Ascending aorta (tissue), 2 donors: ENCODE measurements at places on chromosomes 6 and 20. TPM values are rescaled to one million over a fixed set of nuclear protein-coding genes. Genes with fewer than 3 reads are reported as not detected.

DNA sequence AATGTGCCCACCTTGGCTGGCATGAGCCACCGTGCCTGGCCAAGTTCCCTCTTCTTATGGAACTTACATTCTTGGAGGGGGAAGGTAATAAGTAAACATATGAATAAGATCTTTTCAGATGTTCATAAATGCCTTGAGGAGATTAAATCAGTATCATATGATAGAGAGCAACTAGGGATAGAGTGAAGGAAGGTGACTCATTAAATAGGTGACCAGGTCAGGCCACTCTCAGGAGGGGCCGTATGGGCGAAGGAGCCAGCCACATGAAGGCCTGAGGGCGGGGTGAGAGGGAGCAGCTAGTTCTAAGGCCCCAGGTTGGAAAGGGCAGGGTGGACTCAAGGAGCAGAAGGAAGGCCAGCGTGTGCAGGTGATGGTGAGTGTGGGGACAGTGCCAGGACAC lies 91.1 kb downstream of the UST start:
- H3K27me3 ChIP-seq: no peaks in the 10 kb centered on the region
- H3K4me1 ChIP-seq: no peaks in the 10 kb centered on the region
- H3K27ac ChIP-seq: no peak overlapping the region

DNA sequence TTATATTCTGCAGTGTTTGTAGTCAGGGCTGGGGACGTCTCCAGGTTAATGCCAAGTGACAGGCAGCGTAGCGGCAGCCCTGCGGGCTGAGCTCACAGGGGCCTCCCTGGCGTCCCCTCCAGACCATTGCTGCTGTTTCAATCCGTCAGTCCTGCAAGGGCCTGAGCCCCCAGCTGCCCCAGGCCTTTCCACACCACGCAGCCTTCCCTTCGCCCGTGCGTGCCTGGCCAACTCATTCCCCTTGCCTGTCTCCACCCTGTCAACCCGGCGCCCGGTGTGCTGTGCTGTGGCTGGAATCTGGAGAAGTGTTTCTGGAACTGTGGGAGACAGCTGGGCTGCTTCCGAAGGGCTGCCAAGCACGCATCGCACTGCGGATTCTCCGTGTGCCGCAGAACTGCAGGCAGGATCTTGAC lies 11.9 kb downstream of the BHLHE23 start:
- H3K27ac ChIP-seq: no peak overlapping the region
- no peak overlapping the region for H3K4me3 ChIP-seq
- H3K4me1 ChIP-seq: no peaks in the 10 kb centered on the region

DNA sequence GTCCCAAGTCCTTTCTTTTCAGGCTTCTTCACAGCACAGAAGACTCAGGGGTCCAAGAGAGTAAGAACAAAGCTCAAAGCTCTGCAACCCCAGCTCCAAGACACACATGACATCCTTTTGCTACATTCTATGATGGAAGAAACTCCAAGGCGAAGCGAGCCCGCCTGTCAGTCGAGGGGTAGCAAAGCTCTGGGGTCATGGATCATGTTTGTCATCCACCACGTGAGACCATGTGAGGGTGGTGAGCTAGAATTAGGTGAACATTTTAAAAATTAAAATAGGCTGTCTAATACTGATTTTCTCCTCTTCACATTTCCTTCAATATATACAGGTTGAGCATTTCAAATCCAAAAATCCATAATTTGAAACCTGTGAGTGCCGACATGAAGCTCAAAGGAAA lies 189.6 kb downstream of the TTLL2 start:
- no peak overlapping the region for H3K4me3 ChIP-seq
- H3K36me3 ChIP-seq: no peaks in the 10 kb centered on the region
- no peaks in the 10 kb centered on the region for H3K27me3 ChIP-seq
- no peak overlapping the region for H3K27ac ChIP-seq

- no peaks in the 10 kb centered on the region for H3K27me3 ChIP-seq
- no peaks in the 10 kb centered on the region for H3K4me1 ChIP-seq
- no peaks in the 10 kb centered on the region for H3K36me3 ChIP-seq
- DNase-seq: no peak
Observed at GRCh38 chr6:71252960-71253359, 35.7 kb upstream of the OGFRL1 start.

The MOXD1 gene
- 0.75 TPM for total RNA-seq

The TRIM31 gene
- not detected for total RNA-seq

DNA sequence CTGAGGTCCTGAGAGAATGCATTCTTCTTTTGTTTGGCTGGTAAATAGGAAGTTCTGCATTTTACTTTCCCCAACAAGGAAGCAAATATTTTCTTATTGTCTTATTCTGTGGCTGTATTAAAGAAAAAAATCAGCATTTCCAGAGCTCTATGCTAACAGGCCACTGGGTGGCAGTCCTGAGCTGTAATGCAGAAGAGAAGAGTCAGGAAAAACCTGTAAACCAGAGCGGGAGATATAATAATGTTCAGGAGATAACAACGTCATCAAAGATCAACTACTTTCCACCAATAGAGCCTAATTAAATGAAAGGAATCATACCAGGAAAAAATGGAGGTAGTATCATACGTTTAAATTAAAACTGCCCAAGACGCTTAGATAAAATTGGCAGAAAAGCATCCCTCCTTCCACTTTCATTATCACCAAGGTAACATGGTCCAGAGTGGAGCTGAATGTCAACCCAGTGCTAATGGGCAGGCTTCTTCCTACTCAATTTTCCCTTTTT lies 55.6 kb upstream of the CARMIL1 start:
- H3K4me1 ChIP-seq: no peaks in the 10 kb centered on the region
- H3K27ac ChIP-seq: no peak overlapping the region
- no peak for DNase-seq
- H3K4me3 ChIP-seq: peak overlapping the region; percentile 38
- H3K27me3 ChIP-seq: no peaks in the 10 kb centered on the region

- no peak for DNase-seq
- H3K4me1 ChIP-seq: peaks cover 4% of the 10 kb centered on the region
- H3K27me3 ChIP-seq: no peaks in the 10 kb centered on the region
Observed at GRCh38 chr6:16374461-16375200, 136.2 kb downstream of the GMPR start.

- no peaks in the 10 kb centered on the region for H3K36me3 ChIP-seq
- no peak overlapping the region for H3K27ac ChIP-seq
- no peak for DNase-seq
- H3K4me1 ChIP-seq: no peaks in the 10 kb centered on the region
- no peak overlapping the region for H3K4me3 ChIP-seq
- no peaks in the 10 kb centered on the region for H3K27me3 ChIP-seq
Observed at GRCh38 chr6:166578536-166579236, 7.8 kb downstream of the RAMACL start.

DNA sequence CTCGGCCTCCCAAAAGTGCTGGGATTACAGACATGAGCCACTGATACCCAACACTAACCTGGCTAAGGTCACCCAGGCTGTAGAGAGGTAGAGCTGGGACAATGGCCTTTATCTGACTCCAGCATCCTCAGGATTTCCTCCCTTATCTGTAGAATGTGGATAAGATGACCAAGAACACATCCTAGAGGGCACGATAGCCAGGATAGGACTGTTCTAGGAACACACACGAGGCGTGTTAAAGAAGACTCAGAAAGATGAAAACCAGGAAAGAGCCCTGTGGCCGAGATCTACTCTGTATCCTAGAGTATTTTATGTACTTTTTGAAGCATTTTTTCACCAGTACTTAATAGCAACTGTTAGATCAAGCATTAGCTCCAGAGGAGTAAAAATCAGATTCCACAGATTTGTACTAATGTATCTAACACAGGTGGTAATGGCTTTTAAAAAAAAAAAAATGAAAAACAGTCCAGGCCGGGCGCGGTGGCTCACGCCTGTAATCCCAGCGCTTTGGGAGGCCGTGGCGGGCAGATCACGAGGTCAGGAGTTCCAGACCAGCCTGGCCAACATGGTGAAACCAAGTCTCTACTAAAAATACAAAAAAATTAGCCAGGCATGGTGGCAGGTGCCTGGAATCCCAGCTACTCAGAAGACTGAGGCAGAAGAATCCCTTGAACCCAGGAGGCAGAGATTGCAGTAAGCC lies 17.3 kb downstream of the PPP1R10 start:
- no peak for DNase-seq
- H3K36me3 ChIP-seq: peaks cover 50% of the 10 kb centered on the region
- H3K27ac ChIP-seq: no peak overlapping the region
- H3K4me1 ChIP-seq: no peaks in the 10 kb centered on the region

The LST1 gene
- 21.4 TPM for total RNA-seq

The DZANK1 gene
- 1.3 TPM for total RNA-seq

- peaks cover 18% of the 10 kb centered on the region for H3K36me3 ChIP-seq
- H3K4me3 ChIP-seq: peak overlapping the region; percentile 70
- peaks cover 16% of the 10 kb centered on the region for H3K4me1 ChIP-seq
- H3K27ac ChIP-seq: peak overlapping the region; percentile 79
- no peaks in the 10 kb centered on the region for H3K27me3 ChIP-seq
Observed at GRCh38 chr20:63968136-63968927, 1.4 kb downstream of the ZNF512B start.

DNA sequence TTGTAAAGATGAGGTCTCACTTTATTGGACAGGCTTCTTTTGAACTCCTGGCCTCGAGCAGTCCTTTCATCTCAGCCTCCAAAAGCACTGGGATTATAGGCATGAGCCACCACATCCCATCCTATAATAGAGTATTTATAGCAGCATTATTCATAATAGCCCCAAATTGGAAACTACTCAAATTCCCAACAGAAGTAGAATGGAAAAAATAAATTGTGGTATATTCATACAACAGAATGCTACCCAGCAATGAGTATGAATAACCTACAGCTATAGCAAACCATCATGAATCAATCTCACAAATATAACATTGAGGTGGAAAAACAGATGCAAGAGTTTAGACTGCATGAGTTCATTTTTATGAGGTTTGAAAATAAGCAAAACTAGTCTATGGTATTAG lies 84.8 kb upstream of the BTBD3 start:
- no peak for DNase-seq
- H3K36me3 ChIP-seq: no peaks in the 10 kb centered on the region
- H3K4me3 ChIP-seq: no peak overlapping the region
- H3K27me3 ChIP-seq: no peaks in the 10 kb centered on the region
- H3K4me1 ChIP-seq: no peaks in the 10 kb centered on the region
- no peak overlapping the region for H3K27ac ChIP-seq

DNA sequence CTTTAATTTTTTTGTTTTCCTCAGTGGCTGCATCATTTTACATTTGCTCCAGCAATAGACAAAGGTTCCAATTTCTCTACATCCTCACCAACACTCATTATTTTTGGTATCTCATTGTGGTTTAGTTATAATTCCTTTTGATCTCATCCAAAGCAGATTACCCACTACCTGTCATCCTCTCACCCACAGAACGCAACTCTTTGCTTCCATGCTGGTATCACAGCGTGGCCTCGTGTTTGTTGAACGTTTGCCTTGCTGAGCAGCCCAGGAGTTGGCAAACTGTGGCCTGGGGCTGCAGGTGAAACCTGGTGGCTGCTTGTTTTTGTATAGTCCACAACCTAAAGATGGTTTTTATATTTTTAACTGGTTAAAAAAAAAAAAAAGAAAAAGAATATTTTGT lies 181.9 kb downstream of the BCAS1 start:
- no peak overlapping the region for H3K27ac ChIP-seq
- no peak for DNase-seq
- no peaks in the 10 kb centered on the region for H3K4me1 ChIP-seq
- no peaks in the 10 kb centered on the region for H3K36me3 ChIP-seq

The CDSN gene
- total RNA-seq: not detected

The RAMACL gene
- not detected for total RNA-seq

DNA sequence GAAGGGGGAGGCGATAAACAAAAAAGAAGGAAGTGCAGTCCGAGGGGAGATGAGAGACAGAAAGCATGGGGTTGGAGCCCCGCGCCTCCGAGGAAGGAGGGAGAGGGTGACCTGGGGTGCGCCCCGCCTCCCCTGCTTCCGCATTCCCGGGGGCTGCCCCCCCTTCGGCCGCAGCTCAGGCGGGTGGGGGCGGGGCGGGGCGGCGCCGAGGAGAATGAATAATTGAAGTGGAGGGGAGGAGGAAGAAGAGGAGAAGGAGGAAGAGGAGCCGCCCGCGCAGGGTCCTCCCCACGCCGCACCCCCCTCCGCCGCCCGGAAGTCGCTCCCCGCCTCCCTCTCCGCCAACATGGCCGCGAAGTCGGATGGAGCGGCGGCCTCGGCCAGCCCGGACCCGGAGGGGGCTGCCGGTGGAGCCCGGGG lies at the start of gene XKR7:
Gene XKR7, plus strand, starts transcription at position 322 of the 420 bp plus-strand sequence. Its CDS starts 25 bp downstream, at position 347.
- DNase-seq: no peak
- no peaks in the 10 kb centered on the region for H3K4me1 ChIP-seq
- peaks cover 3% of the 10 kb centered on the region for H3K27me3 ChIP-seq
- no peaks in the 10 kb centered on the region for H3K36me3 ChIP-seq
- no peak within 1 kb of the TSS for H3K4me3 ChIP-seq
- H3K27ac ChIP-seq: no peak within 1 kb of the TSS

The OLIG3 gene
- total RNA-seq: not detected

DNA sequence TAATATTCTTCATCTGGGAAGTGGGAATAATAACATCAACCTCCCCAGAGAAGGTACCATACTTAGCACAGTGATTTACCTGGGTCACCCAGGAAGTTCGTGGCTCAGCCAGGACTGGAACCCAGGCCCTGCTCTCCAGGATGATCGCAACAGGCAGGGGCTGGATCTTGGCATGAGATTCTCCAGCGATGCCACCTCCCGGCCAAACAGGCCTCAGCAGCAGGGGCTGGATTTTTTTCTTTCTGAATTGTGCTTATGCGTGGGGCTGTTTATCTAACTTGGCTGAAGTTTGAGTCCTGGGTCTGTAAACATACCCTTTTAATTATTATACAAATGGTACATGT lies 129.5 kb upstream of the PTPN1 start:
- DNase-seq: no peak
- H3K4me3 ChIP-seq: no peak overlapping the region
- H3K27ac ChIP-seq: peak overlapping the region; percentile 81
- H3K36me3 ChIP-seq: no peaks in the 10 kb centered on the region
- H3K4me1 ChIP-seq: peaks cover 37% of the 10 kb centered on the region

DNA sequence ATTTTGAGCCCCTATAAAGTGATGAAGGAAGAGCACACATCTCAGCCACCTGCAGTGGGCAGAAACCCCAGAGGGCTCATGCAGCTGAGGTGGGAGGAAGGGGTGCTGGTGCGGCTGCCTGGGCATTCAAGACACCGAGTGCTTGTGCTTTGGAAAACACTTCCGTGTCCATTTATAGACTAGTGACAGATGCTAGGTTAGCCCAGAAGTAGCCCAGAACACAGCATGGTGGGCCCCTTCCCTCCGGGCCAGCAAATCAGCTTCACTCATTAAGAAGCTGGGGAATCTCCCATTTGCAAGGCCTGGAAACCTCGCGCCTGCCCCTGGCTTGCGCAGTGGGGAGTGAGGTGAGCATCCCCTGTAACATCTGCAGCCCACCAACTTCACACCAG lies 12.9 kb downstream of the BEND3 start:
- DNase-seq: no peak
- H3K27me3 ChIP-seq: no peaks in the 10 kb centered on the region

DNA sequence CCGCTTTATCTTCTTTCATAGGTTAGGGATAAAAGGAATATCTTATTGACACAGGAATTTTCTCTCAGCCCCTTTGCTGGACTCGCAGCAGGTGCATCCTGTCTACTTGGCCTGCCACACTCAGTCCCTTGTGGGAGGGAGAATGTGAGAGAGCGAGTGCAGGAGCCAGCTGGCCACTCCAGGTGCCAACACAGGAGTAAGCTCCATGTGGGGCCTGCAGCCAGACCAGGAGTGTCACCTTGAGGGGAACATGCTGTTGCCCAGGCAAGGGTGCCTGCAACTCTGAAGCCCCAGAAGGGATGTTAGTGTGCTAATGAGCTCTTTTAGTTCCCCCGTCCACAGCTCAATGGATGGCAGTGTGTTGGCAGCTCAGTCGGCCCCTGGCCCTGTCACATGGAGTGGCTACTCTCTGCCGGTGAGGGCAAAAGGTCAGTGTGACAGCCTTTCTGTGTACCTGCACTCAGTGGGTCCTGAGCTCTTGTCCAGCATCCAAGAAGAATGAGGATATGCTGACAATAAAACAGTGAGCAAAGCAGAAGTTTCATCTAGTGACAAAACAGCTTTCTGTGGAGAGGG lies 57.1 kb downstream of the CRYBG1 start:
- H3K36me3 ChIP-seq: no peaks in the 10 kb centered on the region
- H3K27ac ChIP-seq: no peak overlapping the region
- H3K27me3 ChIP-seq: no peaks in the 10 kb centered on the region
- H3K4me1 ChIP-seq: no peaks in the 10 kb centered on the region
